GM18507 (cell line): ENCODE measurements at places on chromosomes 11 and 22.

GRCh38 chr22:25202290-25202921 lies 2.7 kb downstream of the CRYBB3 start:
- DNase-seq: peak; percentile 52

GRCh38 chr11:2269601-2270321 lies 627 bp downstream of the ASCL2 start:
- no peak for DNase-seq

DNA sequence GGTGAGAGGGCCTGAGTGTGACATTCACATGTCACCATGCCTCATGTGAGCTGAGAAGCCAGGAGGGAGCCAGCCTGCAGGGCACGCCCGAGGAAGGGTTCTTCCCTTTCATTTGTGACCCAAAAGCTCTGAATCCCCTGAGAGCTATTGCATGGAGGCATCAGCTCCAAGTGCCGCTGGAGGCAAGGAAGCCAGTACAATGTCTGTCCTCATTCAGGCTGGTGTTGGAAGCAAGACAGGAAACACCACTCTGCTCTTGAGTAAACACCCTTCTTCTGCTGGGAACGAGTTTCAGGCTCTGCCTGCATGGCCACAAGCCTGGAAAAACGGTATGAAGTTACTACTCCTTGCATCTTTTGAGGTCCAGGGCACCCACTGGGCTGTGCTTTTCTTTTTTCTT lies 83.8 kb upstream of the LARGE1 start:
- DNase-seq: no peak

GRCh38 chr11:111500481-111500880 lies 11.7 kb downstream of the BTG4 start:
- DNase-seq: no peak

GRCh38 chr22:38286915-38287669 lies 14.3 kb upstream of the TMEM184B start:
- DNase-seq: no peak

DNA sequence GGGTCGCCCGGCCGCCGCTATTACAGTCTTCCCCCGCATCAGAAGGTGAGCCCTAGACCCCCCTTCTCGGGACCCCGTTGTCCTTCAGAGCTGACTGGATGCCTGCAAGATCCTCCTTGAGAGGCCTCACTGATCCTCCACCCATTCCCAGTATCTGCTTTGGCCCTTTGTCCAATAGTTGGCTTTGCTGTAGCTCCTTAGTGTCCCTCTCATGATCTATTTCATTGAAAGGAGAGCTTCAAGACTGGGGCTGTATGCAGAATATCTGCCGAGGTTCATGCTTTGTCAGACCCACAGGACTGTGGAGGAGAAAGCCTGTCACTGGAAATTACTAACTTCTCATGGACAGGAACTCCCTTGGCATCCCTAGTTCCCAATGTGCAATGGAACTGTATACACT lies 499 bp downstream of the DLAT start:
- no peak for DNase-seq

DNA sequence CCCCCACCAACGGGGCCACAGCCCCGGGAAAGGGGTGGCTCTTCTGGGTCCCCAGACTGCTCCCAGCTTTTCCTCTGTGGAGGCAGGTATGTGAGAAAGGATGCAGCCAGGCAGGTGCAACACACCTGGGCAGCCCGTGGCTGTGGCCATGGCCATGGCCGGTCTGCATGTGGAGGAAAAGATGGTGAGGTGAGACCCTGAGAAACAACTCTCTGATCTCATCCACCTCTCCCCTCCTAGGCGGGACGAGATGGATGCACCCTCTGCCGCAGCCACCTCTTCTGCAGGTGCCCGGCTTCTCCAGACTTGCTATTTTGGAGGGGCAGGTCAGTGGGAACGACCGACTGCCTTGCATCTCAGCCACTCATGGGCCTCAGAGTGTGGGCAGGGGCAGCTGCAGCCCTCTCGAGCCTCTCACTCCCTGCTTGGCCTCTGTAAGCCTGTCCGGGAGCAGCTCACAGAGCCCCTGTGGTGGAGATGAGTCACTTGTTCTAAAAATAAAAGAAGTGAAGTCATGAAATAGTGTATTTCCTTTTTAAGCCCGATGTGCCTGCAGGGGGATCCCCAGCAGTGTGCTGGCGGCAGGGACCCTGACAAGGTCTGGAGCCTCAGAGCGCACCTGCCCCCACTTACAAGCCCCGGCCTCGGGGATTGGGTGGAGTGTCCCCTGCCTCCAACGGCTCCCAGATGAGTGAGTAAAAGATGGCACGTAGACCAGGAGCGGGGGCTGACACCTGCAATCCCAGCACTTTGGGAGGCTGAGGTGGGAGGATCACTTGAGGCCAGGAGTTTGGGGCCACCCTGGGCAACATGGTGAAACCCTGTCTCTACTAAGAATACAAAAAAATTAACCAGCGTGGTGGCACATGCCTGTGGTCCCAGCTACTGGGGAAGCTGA lies 10.7 kb downstream of the SMIM38 start:
- peak; percentile 85 for DNase-seq

DNA sequence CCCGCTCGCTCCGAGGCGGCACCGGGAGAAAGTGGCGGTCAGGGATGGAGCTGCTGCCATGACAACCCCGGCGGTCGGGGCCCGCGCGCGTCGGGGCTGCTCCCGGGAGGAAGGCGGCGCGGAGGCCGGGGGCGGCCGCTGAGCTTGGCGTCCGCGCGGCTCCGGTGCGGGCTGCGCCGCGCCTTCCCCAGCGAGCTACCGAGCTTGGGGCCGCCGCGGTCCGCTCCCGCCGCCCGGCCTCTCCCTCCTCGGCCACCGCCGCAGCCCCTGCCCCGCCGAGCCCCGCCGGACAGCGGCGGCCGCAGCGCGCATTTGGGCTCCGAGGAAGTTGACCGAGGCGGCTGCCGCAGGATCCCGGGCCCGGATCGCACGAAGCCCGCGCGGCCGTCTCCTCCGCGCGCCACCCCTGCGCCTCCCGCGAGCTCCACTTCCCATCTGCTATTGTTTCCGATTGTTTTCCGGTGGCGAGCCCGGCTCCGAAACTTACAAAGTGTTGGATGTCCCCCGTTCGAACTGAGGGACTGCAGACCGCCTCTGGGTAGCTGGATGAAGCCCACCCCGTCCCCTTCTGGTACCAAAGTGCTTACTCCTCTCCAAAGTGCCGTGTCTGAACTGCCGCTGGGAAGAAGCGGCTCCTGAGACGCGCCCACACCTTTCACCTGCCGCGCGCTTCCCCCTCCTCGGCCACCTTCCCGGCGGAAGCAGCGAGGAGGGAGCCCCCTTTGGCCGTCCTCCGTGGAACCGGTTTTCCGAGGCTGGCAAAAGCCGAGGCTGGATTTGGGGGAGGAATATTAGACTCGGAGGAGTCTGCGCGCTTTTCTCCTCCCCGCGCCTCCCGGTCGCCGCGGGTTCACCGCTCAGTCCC lies 540.3 kb downstream of the NTM start:
- no peak for DNase-seq

GRCh38 chr22:32880061-32880460 lies 78.6 kb downstream of the TIMP3 start:
- no peak for DNase-seq

DNA sequence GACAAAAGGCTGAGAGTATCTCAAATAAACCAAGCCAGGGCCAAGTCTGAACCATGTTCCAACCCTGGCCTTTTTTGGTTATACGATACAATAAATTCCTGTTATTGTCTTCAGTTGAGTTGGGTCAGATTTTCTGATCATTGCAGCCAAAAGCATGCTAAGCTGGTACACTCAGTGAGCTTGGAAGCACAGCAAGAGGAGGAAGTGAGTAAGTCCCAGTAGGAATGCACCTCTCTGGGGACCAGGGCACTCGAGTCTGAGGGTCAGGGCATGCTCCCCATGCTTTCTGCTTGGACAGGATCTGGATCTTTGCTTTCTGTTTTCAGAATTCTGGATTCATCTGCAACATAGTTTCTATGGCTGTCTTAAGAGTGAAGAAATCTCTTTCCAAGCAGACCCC lies 73.1 kb downstream of the TMPRSS5 start:
- no peak for DNase-seq

GRCh38 chr22:44181033-44181911 lies 547 bp downstream of the PARVG start:
- no peak for DNase-seq

DNA sequence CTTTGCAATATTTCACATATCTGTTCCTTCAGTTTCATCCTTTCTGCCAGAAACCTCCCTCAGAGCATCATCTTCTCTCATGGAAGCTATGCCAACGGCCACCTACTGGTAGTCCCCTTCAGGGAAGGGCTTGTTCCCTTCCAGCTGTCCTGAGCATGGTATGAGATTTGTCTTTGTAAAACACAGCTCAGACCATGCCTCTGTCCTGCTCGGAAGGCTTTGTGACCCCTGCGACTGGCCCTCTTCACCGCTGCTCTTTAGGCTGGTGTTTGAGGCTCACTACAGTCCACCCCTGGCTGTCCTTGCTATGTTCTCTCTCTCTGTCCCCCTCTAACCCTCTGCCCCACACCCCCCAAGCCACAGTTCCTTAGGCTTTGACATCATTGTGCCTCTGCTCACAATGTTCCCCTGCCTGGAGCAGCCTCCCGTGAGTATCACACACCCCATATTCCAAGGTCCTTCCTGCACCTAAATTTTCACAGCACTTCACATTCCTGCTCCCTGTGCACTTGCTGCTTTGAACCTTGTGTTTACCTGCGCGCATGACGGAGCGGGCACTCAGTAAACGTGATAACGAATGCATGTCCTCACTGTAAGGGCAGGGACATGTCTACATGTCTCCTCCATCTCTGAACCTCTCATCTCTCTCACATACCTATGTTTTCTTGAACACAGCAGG lies 24.0 kb upstream of the ACER3 start:
- DNase-seq: no peak

- no peak for DNase-seq
Measured at GRCh38 chr22:49011769-49012648, 815.7 kb downstream of the BRD1 start.

DNA sequence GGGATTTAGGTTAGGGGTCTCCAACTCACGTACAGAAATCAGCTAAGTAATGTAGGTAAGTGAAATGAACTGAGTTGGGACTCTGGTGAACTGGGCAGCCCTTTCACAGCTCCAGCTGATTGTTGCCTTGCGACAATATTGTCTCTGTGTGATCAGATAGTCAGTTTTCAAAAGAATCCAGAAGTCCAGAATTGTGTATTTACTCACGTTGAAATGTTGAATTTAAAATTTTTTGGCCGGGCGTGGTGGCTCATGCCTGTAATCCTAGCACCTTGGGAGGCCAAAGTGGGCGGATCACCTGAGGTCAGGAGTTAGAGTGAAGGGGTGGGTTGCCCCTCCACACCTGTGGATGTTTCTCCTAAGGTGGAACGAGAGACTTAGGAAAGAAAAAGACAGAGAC lies 18.8 kb upstream of the WDR74 start:
- no peak for DNase-seq
